Activated B cell treated with CpG ODN at 0.5 μM for 24 hours (primary cell): ENCODE measurements at places on chromosomes 16 and 17. TPM values are rescaled to one million over a fixed set of nuclear protein-coding genes. Genes with fewer than 3 reads are reported as not detected.

The PIP4K2B gene
- total RNA-seq: 32.1 and 33.0 TPM in 2 replicates

The CDH1 gene
- 8.2 and 10.7 TPM in 2 replicates for total RNA-seq

The FOXO3B gene
- 5.8 and 7.6 TPM in 2 replicates for total RNA-seq

The KRTAP4-1 gene
- not detected in 2 replicates for total RNA-seq
